GM12865 (cell line): ENCODE measurements at places on chromosomes 2 and 18.

DNA sequence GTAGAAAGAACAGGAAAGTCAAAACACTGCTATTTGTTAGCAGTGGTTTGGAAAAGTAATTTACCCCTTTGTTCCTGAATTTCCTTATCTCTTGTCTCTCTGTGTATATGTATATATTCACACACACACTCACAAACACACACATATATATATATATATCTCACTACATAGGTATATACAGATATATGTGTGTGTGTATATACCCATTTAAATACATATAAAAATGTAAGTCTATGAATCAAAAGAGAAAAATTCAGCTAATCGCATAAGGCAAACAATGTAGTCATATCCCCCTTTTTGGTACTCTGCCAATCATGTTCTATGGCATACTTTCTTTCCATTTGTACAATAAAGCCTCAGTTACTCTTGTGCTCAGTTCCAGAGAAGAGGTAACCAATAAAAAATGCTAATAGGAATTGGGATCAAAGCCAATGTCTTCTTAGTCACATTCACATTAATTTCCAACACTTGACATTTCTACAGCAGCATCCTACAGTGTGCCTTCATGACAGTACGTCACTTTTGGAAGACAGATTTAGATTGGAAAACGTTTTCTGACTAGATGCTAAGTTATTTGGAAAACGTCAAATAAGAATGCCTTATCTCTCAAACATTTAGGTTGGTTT, 94.6 kb downstream of the MC4R start:
- no peak for DNase-seq

DNA sequence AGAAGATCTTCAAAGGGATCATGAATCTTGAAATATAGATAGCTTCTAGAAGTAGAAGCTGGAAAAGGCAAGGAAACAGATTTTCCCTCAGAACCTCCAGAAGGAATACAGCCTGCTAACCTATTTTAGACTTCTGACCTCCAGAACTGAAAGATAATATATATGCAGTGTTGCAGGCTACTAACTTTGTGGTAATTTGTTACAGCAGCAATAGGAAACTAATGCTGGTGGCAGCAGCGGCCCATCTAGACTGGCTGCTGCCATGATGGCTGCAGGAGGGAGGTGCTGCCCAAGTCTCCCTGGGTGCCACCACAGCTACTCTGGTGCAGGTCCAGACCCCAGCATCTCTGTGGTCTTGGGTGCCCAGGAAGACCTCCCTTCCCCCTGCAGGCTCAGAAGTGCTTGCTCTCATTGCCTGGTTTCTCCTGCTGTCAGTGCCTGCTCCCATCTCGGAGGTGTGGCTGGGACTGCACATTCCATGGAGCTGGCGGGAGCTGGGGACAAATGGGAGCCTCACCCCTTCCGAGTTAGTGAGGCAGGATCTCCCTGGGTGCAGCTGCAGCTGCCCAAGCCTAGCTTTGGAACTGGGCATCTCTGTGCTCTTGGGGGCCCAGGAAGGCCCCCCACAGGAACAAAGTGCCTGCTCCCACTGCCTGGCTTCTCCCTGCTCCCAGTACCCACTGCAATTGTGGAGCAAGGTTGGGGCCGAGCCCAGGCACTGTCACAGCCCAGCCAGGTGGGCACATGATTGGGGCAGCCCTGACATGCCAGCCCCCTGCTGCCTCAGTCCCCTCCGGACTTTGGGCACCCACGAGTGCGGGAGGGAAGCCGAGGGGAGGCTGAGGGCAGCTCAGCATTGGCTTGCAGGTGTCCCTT, 18.1 kb upstream of the CCDC88A start:
- DNase-seq, result no peak

DNA sequence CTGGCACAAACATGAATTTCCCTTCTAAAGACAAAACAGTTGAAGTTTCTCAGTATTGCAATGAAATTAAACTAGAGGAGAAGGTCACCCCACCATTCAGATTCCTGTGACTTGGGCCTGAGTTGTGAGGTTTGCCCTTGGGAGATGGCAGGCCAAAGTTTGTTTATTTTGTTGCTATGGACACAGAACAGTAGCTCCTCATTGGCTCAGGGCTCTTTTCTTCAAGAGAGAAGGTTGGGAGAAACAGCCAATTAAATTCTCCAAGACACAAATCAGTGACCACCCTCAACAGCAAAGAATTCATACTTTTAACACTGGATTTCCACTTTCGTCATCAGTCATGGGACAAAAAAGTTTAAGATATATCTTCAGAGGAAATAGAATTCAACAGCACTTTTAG, at the start of gene FLACC1:
Gene FLACC1 (minus strand): TSS at position 125 of the 400 bp plus-strand sequence. CDS start 5,941 bp downstream, outside the sequence.
- DNase-seq, result peak; percentile 18

DNA sequence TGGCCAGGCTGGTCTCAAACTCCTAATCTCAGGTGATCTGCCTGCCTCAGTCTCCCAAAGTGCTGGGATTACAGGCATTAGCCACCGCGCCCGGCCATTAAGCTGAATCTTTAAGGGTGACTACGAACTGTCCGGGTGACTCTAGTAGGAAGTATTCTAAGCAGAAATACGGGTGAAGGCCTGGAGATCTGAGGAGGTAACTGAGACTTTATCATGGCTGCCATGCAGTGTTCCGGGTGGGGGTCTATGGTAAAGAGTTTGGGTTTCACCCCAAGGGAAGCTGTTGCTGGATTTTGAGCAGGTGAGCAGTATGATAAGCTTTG, 20.1 kb upstream of the ROCK2 start:
- no peak for DNase-seq

GRCh38 chr2:25286025-25286400, 55.7 kb downstream of the DNMT3A start:
- peak; percentile 73 for DNase-seq

DNA sequence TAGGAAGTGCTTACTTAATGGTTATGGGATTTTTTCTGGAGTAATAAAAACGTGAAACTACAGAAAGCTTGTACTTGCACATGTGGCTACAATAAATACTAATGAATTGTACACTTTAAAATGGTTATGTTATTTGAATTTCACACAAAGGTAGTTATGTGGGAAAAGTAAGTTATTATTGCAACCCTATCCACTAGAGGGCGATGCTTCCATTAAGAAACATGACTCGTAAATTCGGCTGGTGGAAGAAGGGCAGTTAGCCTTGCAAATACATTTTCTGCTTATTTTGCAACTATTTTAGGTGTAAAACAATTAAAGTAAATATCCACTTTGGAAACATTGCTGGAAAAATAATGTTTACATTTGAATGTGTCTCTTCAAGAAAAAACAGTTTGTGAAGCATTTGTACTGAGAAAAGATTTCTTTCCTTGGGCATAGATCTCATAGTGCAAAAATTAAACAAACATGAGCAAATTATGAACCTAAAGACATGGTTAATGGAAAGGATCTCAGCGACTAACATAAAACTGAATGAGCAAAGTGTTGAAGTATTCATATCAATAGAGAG, 68.1 kb upstream of the CSRNP3 start:
- peak; percentile 76 for DNase-seq

DNA sequence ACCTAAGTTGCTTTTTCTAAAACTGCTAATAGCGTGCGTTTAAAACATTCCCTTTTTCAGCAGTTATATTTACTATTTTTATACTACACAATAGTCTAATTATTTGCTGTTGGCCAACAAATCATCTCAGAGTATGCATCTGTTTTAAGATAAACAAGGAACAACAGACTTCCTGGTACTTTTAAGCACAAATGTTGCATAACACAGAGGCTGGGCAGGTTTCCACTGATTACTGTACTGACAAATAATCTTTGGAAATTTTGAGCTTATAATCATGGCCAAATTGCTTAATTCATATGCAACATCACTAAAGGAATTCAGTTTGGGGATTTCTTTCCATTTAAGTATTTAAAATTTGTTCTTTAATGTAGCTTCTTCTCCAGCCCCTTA, 737.4 kb upstream of the SALL3 start:
- DNase-seq, result no peak

GRCh38 chr2:23602116-23602515, 217.1 kb downstream of the KLHL29 start:
- DNase-seq, result no peak

- DNase-seq, result no peak
Observed at GRCh38 chr2:161096336-161096735, 63.9 kb upstream of the TANK start.

GRCh38 chr2:16553226-16553625, 112.4 kb downstream of the CYRIA start:
- DNase-seq, result peak; percentile 43

DNA sequence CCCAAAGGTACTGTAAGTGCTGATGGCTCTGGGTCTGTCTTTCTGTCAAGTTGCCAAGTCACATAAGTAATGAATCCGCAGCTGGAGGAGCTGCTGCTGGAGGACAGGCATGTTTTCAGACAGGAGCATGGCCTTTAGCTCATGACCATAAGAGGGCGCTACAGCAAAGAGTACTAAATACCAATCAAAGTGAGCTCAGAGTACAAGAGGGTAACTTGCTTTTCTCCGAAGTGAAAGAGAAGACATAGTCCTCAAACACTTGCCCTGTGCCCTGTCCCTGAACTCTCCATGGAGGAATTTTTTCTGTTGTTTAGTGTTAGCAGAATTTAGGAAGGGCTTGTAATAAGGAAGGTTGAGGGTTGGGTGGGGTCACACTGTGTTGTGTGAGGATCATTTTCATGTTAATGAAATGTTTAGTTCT, 58.0 kb upstream of the EML6 start:
- peak; percentile 60 for DNase-seq

- DNase-seq, result no peak
Observed at GRCh38 chr18:26757263-26758019, 108.1 kb downstream of the AQP4 start.

DNA sequence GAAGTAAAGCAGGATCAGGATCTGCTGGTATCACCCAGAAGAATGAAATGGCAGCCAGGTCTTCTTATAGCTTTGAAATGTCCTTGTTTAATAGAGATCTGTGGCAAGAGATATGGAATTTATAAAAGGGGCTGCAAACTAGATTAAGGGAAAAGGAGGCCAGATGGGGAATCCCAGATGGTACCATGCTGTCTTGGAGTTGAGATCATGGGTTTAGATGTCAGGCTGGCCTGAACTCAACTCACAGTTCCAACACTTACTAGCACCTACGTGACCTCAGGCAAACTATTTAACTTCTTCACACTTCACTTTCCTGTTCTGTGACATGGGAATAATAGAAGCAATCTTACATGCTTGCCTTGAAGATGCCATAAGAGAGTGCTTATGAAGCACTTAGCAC, 188.2 kb downstream of the ALK start:
- no peak for DNase-seq

GRCh38 chr2:159623436-159623835, 7.1 kb upstream of the BAZ2B start:
- DNase-seq, result no peak

GRCh38 chr2:197675246-197675645, at the start of gene RFTN2:
Gene RFTN2 (minus strand): TSS chr2:197675587. CDS start chr2:197675458, 129 bp downstream.
- no peak for DNase-seq

DNA sequence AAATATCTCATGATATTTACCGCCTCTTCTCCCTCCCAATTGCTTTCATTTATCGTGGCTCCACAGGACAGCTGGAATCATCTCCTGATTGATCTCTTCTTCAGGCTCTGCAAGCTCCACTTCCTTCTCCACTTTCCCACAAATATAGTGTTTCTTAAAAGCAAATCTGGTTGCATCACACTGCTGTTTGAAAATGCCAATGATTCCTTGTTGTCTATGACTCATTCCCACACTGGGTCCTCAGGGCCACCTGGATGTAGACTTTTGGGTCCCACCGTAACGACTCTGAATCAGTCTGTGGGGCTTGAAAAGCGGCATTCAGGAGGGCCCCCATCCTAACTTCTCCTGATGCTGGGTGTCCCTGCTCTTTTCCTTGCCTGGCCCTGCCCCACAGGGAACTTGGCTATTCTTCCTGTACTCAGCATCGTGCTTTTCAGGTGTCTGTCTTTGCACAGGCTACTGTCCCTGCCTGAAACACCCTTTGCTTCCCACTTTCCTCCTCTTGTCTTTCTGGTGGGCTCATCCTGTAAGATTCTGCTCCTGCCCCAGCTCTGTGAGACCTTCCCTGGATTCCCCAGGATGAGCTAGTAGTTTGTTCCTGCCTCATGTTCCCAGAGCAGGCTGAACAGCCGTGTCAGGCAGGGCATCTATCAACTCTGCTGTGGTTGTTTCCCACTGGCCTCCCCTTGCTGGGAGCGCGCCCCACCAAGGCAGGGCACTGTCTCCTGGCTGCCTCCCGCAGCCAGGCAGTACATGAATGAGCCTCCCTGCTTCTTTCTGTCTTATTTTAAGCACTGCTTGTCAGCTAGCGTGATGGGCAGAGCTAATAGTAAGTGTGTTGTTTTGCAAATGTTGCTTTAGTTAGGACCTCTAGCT, 111.9 kb downstream of the KCTD1 start:
- DNase-seq, result no peak

- no peak for DNase-seq
Observed at GRCh38 chr2:138515092-138515491, 13.5 kb downstream of the SPOPL start.

GRCh38 chr2:132750606-132751005, 80.6 kb upstream of the LYPD1 start:
- DNase-seq, result no peak

- no peak for DNase-seq
Observed at GRCh38 chr2:176172007-176172894, 15.1 kb downstream of the HOXD3 start.

- no peak for DNase-seq
Observed at GRCh38 chr18:23204589-23205235, 69.4 kb downstream of the CABLES1 start.

GRCh38 chr2:8565399-8566154, 116.3 kb upstream of the ID2 start:
- DNase-seq, result no peak

GRCh38 chr2:210227290-210228088, 2.2 kb upstream of the ACADL start:
- no peak for DNase-seq

DNA sequence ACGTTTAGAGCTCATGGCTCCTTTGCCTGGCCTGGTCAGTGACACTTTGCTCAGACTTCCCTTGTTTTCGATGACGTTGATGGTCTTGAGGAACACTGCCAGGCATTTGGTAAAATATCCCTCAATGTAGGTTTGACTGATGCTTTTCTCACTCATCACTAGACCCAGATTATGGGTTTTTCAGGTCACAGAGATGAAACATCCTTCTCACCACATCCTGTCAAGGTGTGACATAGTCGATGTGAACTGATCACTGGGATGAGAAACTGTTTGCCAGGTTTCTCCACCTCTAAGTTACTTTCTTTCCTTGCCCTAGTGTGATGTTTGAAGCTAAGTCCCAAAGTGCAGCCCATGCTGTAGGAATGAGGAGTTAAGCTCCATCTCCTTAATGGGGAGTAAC, 81.5 kb downstream of the AFF3 start:
- DNase-seq, result peak; percentile 40
